Psoas muscle (tissue), 8 donors: ENCODE measurements at places on chromosomes 16 and 17.

GRCh38 chr17:14621826-14622614 lies 321.1 kb downstream of the HS3ST3B1 start:
- H3K36me3 ChIP-seq = no peaks in the 10 kb centered on the region
- no peak overlapping the region for H3K4me3 ChIP-seq
- DNase-seq = no peak
- H3K4me1 ChIP-seq = no peaks in the 10 kb centered on the region
- H3K27ac ChIP-seq = no peak overlapping the region
- no peaks in the 10 kb centered on the region for H3K27me3 ChIP-seq

- no peak for DNase-seq
- peak overlapping the region; percentile 94 for H3K4me3 ChIP-seq
- H3K27ac ChIP-seq = peak overlapping the region; percentile 90
- no peaks in the 10 kb centered on the region for H3K27me3 ChIP-seq
- peaks cover 44% of the 10 kb centered on the region for H3K4me1 ChIP-seq
Measured at GRCh38 chr16:1613211-1613622, 1.1 kb downstream of the CRAMP1 start.

DNA sequence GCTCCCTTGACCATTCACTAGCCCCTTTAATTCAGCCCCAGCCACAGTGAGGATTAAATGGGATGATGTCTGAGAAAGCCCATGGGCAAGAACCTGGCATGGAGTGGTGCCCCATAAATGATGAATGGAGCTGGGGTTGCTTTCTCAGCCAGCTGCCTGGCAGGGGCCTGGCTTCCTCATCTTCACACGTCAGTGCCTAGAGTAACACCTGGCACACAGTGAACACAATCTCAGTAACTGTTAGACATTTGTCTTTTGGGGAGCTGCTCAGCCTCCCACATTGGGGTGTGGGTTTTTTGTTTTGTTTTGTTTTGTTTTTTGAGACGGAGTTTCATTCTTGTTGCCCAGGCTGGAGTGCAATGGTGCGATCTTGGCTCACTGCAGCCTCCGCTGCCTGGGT lies 47.5 kb upstream of the MEOX1 start:
- DNase-seq = no peak
- H3K27ac ChIP-seq = no peak overlapping the region
- H3K27me3 ChIP-seq = no peaks in the 10 kb centered on the region
- no peaks in the 10 kb centered on the region for H3K36me3 ChIP-seq
- H3K4me1 ChIP-seq = peaks cover 10% of the 10 kb centered on the region

DNA sequence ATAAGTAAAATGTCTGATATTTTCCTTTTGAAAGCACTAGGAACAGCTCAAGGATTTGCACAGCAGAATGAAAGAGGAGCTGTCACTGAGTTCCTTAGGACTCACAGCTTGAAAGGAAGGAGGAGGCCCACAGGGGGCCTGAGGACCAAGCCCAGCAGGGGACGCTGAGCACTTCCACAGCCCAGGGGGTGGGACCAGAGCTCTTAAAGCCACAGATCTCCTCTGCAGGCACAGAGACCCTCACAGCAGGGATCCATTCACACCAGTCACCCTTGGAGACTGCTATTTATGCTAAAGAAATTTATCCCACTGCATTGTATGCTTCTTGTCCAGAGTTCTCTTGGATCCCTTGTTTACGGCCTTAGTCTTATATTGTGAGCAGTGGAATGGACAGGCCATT lies 253.3 kb downstream of the STX8 start:
- no peak overlapping the region for H3K4me3 ChIP-seq
- DNase-seq = no peak
- no peaks in the 10 kb centered on the region for H3K36me3 ChIP-seq
- H3K27me3 ChIP-seq = no peaks in the 10 kb centered on the region

DNA sequence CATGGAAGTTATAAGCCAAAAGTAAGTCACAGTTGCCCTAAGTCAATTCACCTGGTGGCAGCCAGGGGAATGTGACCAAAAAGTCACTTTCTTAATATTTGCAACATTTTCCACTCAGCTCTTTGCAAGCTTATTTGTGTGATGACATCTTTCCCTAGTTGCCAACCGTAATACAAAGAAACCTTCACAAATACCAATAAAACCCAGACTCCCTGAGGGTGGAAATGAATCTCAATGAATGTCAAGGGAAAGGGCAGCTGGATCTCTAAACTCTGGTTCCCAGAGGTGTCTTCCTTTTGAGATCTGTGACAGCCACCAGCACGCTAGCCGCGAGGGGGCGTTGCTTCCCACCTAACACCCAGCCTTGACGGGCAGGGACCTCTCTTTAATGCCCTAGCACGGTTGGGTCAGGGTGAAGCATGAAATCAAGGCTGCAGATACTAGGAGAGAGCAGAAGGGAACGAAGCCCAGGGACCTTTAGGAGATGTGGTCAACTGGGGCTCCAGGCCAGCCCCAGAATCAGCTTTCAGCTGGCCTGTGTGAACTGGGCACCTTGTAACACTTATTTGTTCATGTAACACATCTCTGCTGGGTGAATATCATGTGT lies 82.2 kb downstream of the CMC2 start:
- H3K36me3 ChIP-seq = no peaks in the 10 kb centered on the region
- H3K4me3 ChIP-seq = no peak overlapping the region
- H3K4me1 ChIP-seq = no peaks in the 10 kb centered on the region
- H3K27me3 ChIP-seq = no peaks in the 10 kb centered on the region
- H3K27ac ChIP-seq = no peak overlapping the region
